Smooth muscle cell of the coronary artery (primary cell): ENCODE measurements at places on chromosomes 3 and 15. TPM values are rescaled to one million over a fixed set of nuclear protein-coding genes. Genes with fewer than 3 reads are reported as not detected.

CHRNA3 gene
- not detected in 2 replicates for total RNA-seq

GPR171 gene
- not detected in 2 replicates for total RNA-seq

SLC24A5 gene
- total RNA-seq = not detected in 2 replicates

PLA2G4E gene
- total RNA-seq = not detected in 2 replicates

HSPBAP1 gene
- total RNA-seq = 3.7 and 4.6 TPM in 2 replicates

EBLN2 gene
- total RNA-seq = 3.9 and 4.0 TPM in 2 replicates

EPHA3 gene
- under 0.01 and 2.2 TPM in 2 replicates for total RNA-seq

HESX1 gene
- total RNA-seq = 0.15 TPM in 1 of 2 replicates, not detected in the other

CAMP gene
- not detected in 2 replicates for total RNA-seq

SUSD5 gene
- total RNA-seq = 5.0 and 9.6 TPM in 2 replicates

GOLGA8K gene
- total RNA-seq = 0.23 TPM in 2 replicates

GALNT15 gene
- total RNA-seq = 0.23 and 17.0 TPM in 2 replicates

SH2D7 gene
- not detected in 2 replicates for total RNA-seq

NR1I2 gene
- total RNA-seq = 0.08 TPM in 1 of 2 replicates, not detected in the other

MAP1A gene
- total RNA-seq = 13.8 and 31.1 TPM in 2 replicates

IQCB1 gene
- total RNA-seq = 13.3 and 14.3 TPM in 2 replicates

SOX14 gene
- not detected in 2 replicates for total RNA-seq

SPINK8 gene
- total RNA-seq = not detected in 2 replicates

DALRD3 gene
- total RNA-seq = 43.7 and 57.4 TPM in 2 replicates

KIF23 gene
- 2.5 and 12.9 TPM in 2 replicates for total RNA-seq

TNFAIP8L3 gene
- total RNA-seq = 10.2 and 16.5 TPM in 2 replicates

NAA80 gene
- total RNA-seq = 0.82 and 1.8 TPM in 2 replicates

TTC21A gene
- total RNA-seq = 2.0 and 2.7 TPM in 2 replicates

CDAN1 gene
- total RNA-seq = 3.6 and 10.3 TPM in 2 replicates

ISLR2 gene
- 0.08 TPM in 1 of 2 replicates, not detected in the other for total RNA-seq

SPTSSB gene
- 0.08 TPM in 1 of 2 replicates, not detected in the other for total RNA-seq

COL6A6 gene
- total RNA-seq = 0.08 and 1.6 TPM in 2 replicates

ITIH1 gene
- total RNA-seq = 0.59 TPM in 1 of 2 replicates, not detected in the other

LEKR1 gene
- total RNA-seq = 0.38 and 0.47 TPM in 2 replicates

FOXL2NB gene
- total RNA-seq = under 0.01 and 4.2 TPM in 2 replicates

EPHB3 gene
- 3.0 and 9.4 TPM in 2 replicates for total RNA-seq

RFC4 gene
- total RNA-seq = 8.2 and 17.0 TPM in 2 replicates

FOXB1 gene
- total RNA-seq = not detected in 2 replicates

AP3S2 gene
- total RNA-seq = 16.3 and 41.8 TPM in 2 replicates

STRC gene
- under 0.01 TPM in 2 replicates for total RNA-seq

LCTL gene
- total RNA-seq = 0.12 and 11.5 TPM in 2 replicates

FGF7 gene
- total RNA-seq = 5.2 and 734 TPM in 2 replicates

PDHB gene
- total RNA-seq = 54.1 and 87.4 TPM in 2 replicates

MST1R gene
- total RNA-seq = 0.35 and 0.45 TPM in 2 replicates

SLCO2A1 gene
- total RNA-seq = under 0.01 TPM in 1 of 2 replicates, not detected in the other

EFHB gene
- 0.23 and 1.9 TPM in 2 replicates for total RNA-seq
